Activated CD8-positive, alpha-beta memory T cell treated with anti-CD3 and anti-CD28 coated beads, Interleukin-2, amount 10 ng/mL, durations not matched to agents 7 days and 5 days (primary cell): ENCODE measurements at places on chromosomes 6 and 20. TPM values are rescaled to one million over a fixed set of nuclear protein-coding genes. Genes with fewer than 3 reads are reported as not detected.
A peak's percentile ranks its signal among the peaks of the same experiment; 100 is the strongest.

GRCh38 chr6:66199171-66199570, 492.1 kb upstream of the EYS start:
- DNase-seq: no peak
- H3K27ac ChIP-seq: no peak overlapping the region
- no peaks in the 10 kb centered on the region for H3K27me3 ChIP-seq
- H3K4me3 ChIP-seq: no peak overlapping the region
- H3K4me1 ChIP-seq: no peaks in the 10 kb centered on the region

DNA sequence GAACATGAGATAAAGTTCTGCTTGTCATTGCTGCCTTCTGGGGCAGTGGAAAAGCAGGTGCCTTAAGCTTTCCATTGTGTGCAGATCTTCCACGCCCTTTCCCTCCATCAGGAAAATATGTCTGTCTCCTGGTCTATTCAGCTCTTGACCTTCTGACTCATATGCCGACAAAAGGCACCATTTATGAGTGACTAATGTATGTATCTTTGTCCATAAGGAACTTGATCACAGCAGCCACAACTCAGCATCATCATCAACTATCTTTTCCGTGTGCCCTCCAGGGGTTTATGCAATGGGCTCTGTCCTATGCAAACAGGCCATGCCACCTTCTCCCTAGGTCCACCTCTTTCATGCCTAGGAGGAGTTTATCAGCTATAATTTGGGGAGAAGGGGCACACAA, 102.7 kb upstream of the QKI start:
- DNase-seq: no peak
- H3K4me3 ChIP-seq: no peak overlapping the region
- H3K4me1 ChIP-seq: no peaks in the 10 kb centered on the region
- H3K27me3 ChIP-seq: peaks cover 9% of the 10 kb centered on the region
- no peak overlapping the region for H3K27ac ChIP-seq

The BNIP5 gene
- not detected for total RNA-seq

The VWA7 gene
- total RNA-seq: 5.7 TPM

GRCh38 chr20:43988867-43989266, 74.2 kb downstream of the TOX2 start:
- H3K36me3 ChIP-seq: peaks cover 2% of the 10 kb centered on the region
- no peak overlapping the region for H3K27ac ChIP-seq
- peaks cover 20% of the 10 kb centered on the region for H3K27me3 ChIP-seq
- no peak overlapping the region for H3K4me3 ChIP-seq
- DNase-seq: no peak
- peaks cover 6% of the 10 kb centered on the region for H3K4me1 ChIP-seq

DNA sequence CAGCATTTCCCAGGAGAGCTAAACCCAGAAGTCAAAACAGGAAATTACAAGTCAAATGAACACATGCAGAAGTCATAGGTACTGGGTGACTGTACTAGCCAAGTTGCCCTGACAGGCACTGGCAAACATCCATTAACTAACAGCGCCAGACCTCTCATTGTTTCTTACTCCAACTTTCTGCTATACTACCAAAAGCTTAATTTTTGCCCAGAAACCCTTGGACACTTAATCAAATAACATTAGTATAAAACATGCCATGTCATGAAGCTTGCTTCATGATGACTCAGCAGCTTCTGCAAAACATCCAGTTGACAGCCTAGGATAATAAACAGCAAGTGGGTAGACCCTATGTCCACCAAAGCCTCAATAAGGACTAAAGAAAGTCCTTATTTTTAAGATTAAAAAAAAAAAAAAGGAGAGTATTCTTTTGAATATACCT, 3.5 kb downstream of the NUP153 start:
- DNase-seq: no peak
- H3K4me1 ChIP-seq: peaks cover 41% of the 10 kb centered on the region
- H3K27me3 ChIP-seq: no peaks in the 10 kb centered on the region
- peak overlapping the region; percentile 80 for H3K4me3 ChIP-seq

GRCh38 chr6:54076159-54076789, 35.0 kb upstream of the MLIP start:
- no peak for DNase-seq
- no peaks in the 10 kb centered on the region for H3K27me3 ChIP-seq
- H3K4me1 ChIP-seq: no peaks in the 10 kb centered on the region
- no peak overlapping the region for H3K27ac ChIP-seq
- no peak overlapping the region for H3K4me3 ChIP-seq

The E2F1 gene
- total RNA-seq: 100 TPM

- peaks cover 15% of the 10 kb centered on the region for H3K4me1 ChIP-seq
- no peaks in the 10 kb centered on the region for H3K27me3 ChIP-seq
- no peak for DNase-seq
- H3K4me3 ChIP-seq: no peak overlapping the region
Observed at GRCh38 chr6:25415274-25415673, 136.1 kb downstream of the CARMIL1 start.

DNA sequence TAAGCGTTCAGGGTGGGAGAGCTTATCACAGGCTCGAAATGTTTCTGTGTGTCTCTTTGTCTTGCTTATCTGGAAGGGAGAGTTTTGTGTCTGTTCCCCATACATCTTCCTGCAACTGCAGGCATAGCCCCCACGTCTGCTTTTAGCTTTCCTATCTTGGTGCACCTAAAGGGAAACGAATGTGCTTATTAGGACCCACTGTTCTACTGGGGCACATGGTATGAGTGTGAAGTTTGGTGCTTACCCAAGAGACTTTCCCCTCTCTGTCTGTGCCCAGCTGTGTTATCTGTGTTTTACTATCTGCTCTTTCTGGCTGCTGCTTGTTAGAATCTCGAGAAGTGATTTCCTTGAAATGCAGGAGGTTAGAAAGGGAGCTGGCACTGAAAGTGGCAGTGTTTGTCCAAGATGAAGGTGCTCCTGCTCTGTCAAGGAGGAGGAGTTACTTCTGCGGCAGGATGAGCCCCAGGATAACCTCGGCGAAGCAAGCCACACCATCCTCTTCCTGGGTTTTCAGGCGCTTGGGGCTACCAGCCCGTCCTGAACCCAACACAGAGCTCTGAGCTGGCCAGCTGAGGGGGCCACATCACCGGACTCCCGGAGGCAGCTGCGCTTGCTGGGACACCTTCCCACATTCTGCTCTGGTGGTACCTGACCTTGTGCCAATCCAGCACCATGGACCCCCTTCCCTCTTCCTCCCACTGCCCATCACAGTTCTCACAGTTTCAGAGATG, 23.4 kb downstream of the DYNLT1 start:
- peaks cover 12% of the 10 kb centered on the region for H3K4me1 ChIP-seq
- peaks cover 38% of the 10 kb centered on the region for H3K36me3 ChIP-seq
- H3K27me3 ChIP-seq: no peaks in the 10 kb centered on the region
- peak; percentile 33 for DNase-seq

- no peaks in the 10 kb centered on the region for H3K4me1 ChIP-seq
- H3K27me3 ChIP-seq: peaks cover 24% of the 10 kb centered on the region
- no peak overlapping the region for H3K27ac ChIP-seq
- DNase-seq: no peak
Observed at GRCh38 chr6:2695454-2696095, 55.1 kb downstream of the MYLK4 start.

DNA sequence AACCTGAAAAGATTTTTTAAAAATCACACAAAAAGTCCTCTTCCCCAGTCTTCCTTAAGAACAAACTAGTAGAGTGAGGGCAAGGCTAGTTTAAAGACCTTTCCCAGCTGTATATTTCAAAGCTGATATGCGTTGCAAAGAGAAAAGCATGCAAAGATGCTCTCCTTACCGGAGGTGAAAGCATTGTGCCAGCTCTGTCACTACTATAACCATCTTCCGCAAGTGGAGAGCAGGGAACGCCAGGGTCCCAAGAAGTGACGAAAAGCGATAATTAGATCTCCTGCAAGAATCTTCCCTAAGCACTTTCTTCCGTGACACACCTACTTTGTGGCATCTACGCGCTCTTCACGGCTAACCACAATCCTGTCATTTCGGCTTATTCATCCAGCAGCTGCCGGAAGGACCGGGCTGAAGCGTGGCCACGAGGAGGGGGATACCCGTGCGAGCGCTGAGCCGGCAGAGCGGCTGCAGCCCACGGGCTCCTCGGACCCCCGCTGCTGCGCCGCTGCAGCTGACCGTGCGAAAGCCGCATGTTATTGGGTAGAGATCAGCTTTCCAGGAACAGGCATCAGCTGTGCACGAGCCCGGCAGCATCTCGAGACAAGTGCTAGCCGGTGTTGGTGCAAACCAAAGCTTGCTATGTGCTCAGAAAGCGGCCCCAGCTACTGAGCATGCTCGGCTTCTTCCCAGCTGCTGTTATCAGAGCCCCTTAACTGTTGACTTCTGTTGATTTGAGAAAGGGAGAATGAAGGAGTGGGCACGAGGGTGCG, 57.2 kb upstream of the ARHGAP18 start:
- DNase-seq: peak; percentile 84
- H3K4me3 ChIP-seq: peak overlapping the region; percentile 79
- H3K27ac ChIP-seq: peak overlapping the region; percentile 5
- peaks cover 1% of the 10 kb centered on the region for H3K36me3 ChIP-seq
- H3K27me3 ChIP-seq: peaks cover 63% of the 10 kb centered on the region
- H3K4me1 ChIP-seq: peaks cover 33% of the 10 kb centered on the region

- peaks cover 48% of the 10 kb centered on the region for H3K4me1 ChIP-seq
- peaks cover 15% of the 10 kb centered on the region for H3K36me3 ChIP-seq
- no peaks in the 10 kb centered on the region for H3K27me3 ChIP-seq
- peak overlapping the region; percentile 5 for H3K4me3 ChIP-seq
Observed at GRCh38 chr20:35768731-35769664, 2.8 kb upstream of the PHF20 start.

The CST9L gene
- total RNA-seq: not detected

DNA sequence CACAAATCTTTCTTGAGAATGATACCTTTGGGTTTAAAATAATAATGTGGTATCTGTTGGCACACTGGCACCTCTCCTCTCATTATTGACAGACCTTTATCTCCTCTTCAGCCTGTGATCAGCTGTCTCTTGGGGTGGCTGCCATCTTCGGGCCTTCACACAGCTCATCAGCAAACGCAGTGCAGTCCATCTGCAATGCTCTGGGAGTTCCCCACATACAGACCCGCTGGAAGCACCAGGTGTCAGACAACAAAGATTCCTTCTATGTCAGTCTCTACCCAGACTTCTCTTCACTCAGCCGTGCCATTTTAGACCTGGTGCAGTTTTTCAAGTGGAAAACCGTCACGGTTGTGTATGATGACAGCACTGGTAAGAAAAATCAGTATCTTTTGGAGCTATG, 232.8 kb downstream of the GRIK2 start:
- no peaks in the 10 kb centered on the region for H3K27me3 ChIP-seq
- H3K27ac ChIP-seq: no peak overlapping the region
- no peak for DNase-seq
- H3K4me1 ChIP-seq: no peaks in the 10 kb centered on the region
- H3K36me3 ChIP-seq: no peaks in the 10 kb centered on the region

DNA sequence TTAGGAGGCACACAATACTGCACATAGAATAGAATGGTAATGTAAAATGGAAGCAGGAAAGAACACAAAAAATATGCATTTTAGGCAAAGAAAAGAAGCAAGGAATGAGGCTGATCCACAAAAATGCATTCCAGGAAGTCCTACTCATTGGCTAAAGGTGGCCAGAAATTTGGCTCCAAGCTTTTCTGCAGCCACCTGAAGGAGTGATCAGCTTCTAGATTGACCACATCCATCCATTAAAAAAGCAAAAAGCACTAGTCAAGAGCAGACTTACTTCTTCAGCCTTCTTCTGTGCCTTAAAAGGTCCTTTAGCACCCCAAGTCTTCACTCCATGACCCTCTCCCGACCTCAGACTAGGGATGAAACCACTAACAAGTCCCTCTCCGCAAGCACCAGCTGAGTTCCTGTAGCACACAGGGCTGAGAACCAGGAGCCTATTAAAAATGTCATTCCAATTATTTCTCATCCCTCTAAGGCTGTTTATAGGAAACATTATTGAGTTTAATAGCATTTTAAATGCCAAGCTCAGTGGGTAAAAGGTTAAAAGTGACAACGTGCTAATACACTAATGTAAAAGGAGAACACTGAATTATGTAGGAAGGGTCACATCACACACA, 36.5 kb downstream of the TRAM2 start:
- no peak overlapping the region for H3K4me3 ChIP-seq
- peaks cover 1% of the 10 kb centered on the region for H3K36me3 ChIP-seq
- peaks cover 35% of the 10 kb centered on the region for H3K4me1 ChIP-seq
- no peak for DNase-seq

GRCh38 chr6:145015739-145016558, 719.4 kb downstream of the EPM2A start:
- no peaks in the 10 kb centered on the region for H3K36me3 ChIP-seq
- H3K27ac ChIP-seq: peak overlapping the region; percentile 8
- peak; percentile 64 for DNase-seq
- H3K4me1 ChIP-seq: peaks cover 27% of the 10 kb centered on the region
- peaks cover 4% of the 10 kb centered on the region for H3K27me3 ChIP-seq

- H3K4me3 ChIP-seq: no peak overlapping the region
- DNase-seq: no peak
- no peaks in the 10 kb centered on the region for H3K36me3 ChIP-seq
Observed at GRCh38 chr6:134622382-134623173, 304.7 kb upstream of the SGK1 start.

DNA sequence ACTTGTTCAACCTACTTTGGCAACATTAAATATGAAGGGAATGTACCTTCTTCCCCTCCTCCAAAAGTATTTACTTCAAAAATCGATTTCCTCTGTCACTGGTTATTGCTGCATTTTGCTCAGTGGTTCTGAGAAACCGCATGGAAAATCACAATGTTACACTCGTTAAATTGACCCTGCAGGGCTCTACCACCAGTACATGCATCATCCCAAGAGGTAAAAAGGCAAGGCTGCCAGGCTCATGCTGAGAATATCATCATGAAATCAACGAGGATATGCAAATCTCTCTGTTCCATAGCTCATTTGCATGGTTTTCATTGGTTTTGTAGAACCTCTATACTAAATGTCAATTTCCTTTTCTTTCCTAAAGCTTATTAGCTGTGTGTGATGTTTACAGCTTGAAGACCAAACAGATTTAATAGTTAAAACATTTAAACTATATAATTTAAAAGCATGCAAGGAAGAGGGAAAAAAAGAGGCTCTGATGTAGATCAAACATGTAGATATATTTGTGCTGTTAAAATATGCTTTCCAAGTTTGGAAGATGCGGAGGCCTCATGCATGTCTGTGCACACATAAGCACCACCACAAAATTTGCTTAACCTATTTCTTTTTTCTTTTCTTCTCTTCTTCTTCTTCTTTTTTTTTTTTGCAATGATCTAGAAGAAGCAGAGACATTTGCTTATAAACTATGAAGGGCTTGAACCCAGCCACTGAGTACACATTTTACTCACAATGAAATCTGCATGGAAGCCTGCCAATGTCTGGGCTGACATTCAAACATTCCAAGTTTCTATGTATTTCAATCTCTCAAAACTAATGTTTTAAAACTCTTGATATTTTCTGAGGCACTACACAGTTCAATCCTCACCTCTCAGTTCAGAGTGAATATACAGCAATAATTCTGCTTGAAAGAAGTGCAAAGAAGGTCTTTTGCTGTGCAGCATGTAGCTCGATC, 194.0 kb downstream of the GMPR start:
- no peak overlapping the region for H3K4me3 ChIP-seq
- no peaks in the 10 kb centered on the region for H3K27me3 ChIP-seq
- H3K4me1 ChIP-seq: peaks cover 66% of the 10 kb centered on the region
- DNase-seq: peak; percentile 46

The CD40 gene
- 1.3 TPM for total RNA-seq

DNA sequence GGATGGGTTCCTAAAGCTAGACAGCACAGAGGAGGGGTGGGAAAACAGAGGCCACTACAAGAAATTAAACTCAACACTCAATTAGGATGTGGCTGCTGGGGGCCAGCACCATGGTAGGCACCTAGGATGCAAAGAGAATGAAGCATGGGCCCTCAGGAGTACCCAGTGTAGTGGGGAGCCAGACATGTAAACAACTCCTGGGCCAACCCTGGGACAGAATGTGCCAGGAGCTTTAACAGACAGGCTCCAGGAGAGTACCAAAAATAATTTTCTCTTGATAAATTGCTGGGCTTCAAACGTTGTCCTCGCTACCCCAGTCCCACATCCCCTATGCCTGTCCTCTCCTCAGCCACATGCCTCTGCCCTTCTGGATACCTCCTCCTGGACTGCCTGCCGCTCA, 1.7 kb downstream of the TMEM151B start:
- no peaks in the 10 kb centered on the region for H3K36me3 ChIP-seq
- DNase-seq: no peak
- no peak overlapping the region for H3K4me3 ChIP-seq
- H3K27me3 ChIP-seq: peaks cover 63% of the 10 kb centered on the region
